NCI-H524 (cell line): ENCODE measurements at places on chromosomes 1 and 21.
A peak's percentile ranks its signal among the peaks of the same experiment; 100 is the strongest.

DNA sequence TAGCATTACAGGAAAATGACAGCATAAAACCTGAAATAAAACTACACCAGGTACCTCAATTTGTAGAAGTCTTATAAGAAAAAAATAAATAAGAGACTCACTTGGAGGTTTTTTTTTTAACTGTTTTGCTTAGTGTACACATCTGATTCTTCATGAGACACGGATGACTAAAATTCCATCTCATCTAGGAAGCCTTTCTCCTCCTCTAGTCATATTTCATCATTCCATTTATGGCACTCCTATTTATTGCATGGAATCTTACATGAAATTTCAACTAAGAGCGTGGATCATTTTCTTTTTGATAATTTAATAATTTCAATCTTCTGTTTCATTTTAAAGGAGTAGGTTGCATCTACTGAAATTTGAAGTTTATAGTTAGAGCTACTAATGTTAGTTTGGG, 1.6 kb upstream of the PTGS2 start:
- DNase-seq: no peak

GRCh38 chr1:114737314-114737849, 20.4 kb downstream of the CSDE1 start:
- no peak for DNase-seq

DNA sequence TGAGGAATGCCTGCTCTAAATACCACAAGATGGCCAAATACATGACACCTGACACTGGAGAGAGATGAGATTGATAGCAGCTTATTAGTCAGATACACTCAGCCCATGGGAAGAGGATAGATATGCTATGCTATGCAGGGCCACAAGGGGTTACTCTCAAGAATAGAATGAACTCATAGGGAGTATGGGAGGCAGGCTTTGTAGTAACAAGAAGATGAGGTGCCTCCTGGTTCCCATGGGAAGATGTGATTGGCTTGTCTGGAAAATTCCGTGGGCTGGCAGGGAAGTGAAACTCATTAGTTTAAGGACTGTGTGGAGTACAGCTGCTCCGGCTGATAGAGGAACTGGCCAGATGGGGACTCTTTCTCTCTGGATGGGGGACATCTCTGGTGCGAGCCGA, 16.5 kb downstream of the CCDC30 start:
- peak; percentile 94 for DNase-seq

GRCh38 chr21:16502273-16502672, 772.5 kb downstream of the USP25 start:
- DNase-seq: no peak

DNA sequence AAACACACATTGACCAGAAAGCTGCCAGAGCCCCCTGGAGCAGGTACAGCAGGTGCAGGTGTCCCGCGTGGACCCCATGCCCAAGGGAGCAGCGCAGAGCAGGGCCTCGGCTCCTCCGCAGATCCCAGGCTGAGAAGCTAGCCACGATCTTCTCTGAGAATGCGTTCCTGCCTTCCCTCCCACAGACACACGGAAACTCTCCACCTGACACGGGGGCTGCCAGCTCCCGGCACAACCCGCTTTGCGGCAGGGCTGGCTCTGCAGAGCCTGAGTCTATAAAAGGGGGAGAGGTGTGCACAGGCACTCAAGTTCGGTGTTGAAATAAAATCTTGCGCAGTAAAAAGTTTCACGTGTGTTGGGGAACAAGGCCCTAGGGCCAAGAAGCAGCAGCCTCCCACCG, 9.6 kb downstream of the MEGF6 start:
- no peak for DNase-seq
